Stimulated activated CD4-positive, alpha-beta T cell treated with anti-CD3 and anti-CD28 coated beads, Interleukin-12 subunit alpha, Interleukin-12 subunit beta, amount 100 ng/mL, for 24 hours (primary cell): ENCODE measurements at places on chromosomes 6 and 20.

- no peak for DNase-seq
These were observed 46.7 kb downstream of the SRC start for GRCh38 chr20:37392441-37393195.

DNA sequence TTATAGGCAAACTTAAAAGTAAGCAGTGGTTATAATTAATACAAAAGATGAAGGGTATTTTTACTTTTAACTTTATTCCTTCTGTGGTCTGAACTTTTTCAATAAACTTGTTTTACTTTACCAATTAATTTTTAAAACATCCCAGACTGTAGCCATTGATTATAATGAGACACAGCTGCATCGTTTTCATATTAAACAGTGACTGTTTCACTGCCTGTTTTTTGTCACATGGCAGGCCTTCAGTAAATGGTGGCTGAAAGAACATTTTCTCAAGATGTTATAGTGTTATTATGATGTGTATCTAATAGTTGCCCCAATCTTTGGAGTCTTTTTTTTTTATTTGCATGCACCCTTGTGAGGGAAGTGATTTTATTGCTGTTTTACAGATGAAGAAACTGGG, 95.1 kb downstream of the PLCB4 start:
- DNase-seq = no peak

GRCh38 chr20:57480444-57481160, 44.3 kb downstream of the CTCFL start:
- no peak for DNase-seq

DNA sequence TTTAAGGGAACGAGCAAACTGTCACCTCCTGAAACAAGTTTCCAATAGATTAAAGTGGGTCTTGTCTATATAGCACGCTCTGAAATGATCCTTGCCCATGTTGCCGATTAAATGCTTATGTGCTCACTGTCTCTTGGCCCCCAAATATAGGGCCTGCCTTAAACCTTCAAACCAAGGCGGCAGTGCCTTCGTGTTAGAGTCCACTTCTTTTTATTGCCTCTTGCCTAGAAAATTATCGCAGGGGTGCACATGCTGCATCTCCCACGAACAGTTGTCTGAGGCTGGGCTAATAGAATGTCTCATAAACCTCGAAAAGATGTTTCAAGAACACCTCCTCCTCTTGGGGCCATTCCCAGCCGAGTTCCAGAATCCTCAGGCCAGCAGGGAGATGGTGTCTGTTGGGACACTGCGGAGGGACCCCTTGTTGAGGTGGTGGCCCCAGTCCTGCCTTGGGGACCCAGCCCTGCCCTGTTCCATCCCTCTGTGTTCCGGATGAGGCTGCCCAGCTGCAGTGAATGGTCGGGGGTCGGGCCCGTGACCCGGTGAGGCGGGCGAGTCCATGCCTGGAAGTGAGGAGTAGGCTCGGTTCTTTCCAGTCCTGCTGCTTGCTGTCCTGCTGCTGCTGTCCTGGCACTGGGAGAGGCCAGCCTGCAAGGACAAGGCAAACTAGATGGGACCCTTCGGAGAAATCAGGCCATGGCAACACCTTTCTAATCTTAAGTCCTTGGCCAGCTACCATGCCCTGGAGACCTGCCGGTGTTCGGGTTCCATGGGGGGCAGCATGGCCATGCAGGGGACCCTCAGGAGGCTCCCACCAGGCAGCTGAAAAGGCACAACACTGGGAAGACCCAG, 34.7 kb upstream of the SLCO4A1 start:
- DNase-seq = no peak

GRCh38 chr6:108078191-108078590, 3.6 kb upstream of the OSTM1 start:
- DNase-seq = no peak

DNA sequence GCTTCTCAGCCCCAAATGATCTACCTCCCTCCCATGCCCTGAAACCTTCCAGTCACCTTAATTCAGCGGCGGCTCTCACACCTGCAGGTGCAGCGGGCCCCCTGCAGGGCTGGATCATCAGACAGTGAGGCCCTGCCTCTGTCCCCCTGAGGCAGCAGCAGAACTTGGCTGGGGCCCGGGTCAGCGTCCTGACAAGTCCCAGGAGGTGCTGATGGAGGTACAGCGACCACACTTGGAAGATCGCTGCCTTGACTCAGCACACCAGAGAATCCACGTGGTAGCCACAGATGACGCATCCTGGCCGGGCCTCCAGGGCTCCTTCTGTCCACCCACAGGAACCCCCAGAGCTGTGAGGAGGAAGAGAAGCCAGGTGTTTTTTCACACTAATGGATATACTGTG, 116.4 kb upstream of the THBS2 start:
- DNase-seq = no peak

GRCh38 chr6:158086504-158087223, 81.4 kb downstream of the SERAC1 start:
- DNase-seq = no peak

DNA sequence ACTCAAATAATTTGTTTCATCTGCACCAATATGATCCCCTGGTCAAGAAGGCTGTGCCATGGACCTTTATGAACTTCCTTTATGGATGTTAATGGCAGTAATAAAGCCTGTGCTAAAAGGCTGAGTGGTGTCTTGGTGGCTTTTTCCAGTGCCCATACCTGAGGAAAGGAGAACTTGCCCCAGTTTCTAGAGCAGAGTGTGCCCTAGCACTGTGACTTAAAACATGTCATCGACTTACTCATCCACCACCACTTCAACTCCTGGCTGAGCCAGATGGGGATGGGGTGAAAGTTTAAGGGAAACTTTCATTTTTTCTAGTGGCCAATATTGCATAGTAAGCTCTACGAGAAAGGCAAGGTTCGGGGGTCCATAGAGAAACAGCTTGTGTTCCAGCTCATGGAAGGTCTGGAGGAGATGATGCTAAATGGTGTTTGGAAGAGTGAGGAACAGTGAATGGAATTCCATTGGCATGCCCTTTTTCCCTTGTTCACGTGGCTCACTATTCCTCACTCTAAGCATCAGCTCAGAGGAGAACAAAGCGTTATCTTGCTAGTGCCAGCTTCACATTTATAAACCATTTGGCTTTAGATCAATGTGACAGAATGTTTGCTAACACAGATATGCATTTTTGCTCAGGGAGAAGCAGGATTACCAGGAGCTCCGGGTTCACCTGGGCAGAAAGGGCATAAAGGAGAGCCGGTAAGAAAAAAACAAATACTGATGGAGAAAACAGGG, 71.2 kb downstream of the COL19A1 start:
- no peak for DNase-seq

DNA sequence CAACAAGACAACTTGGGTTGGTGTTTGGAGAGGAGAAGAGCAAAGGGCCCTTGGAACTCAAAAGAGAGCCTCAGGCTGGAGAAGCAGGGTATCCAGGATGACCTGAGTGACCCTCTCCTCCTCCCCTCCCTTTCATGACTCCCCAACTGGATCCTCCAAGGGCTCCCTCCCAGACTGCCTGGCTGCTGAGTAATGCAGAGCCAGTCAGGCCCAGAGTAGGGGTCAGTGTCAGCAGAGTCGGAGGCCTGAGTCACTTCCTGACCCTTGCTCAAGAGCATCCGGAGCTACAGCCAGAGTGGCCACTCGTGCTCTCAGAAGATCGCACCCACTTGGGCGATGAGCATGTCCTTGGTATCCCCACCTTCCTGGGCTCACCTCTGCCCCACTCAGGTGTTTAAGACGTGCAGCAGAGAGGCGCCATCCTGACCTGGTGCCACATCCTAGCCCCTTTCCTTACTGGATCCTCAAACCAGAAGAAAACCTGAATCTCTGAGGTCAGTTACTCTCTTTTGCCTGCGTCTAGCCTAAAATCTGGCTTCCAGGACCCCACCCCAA, 2.8 kb upstream of the MAPK13 start:
- no peak for DNase-seq

DNA sequence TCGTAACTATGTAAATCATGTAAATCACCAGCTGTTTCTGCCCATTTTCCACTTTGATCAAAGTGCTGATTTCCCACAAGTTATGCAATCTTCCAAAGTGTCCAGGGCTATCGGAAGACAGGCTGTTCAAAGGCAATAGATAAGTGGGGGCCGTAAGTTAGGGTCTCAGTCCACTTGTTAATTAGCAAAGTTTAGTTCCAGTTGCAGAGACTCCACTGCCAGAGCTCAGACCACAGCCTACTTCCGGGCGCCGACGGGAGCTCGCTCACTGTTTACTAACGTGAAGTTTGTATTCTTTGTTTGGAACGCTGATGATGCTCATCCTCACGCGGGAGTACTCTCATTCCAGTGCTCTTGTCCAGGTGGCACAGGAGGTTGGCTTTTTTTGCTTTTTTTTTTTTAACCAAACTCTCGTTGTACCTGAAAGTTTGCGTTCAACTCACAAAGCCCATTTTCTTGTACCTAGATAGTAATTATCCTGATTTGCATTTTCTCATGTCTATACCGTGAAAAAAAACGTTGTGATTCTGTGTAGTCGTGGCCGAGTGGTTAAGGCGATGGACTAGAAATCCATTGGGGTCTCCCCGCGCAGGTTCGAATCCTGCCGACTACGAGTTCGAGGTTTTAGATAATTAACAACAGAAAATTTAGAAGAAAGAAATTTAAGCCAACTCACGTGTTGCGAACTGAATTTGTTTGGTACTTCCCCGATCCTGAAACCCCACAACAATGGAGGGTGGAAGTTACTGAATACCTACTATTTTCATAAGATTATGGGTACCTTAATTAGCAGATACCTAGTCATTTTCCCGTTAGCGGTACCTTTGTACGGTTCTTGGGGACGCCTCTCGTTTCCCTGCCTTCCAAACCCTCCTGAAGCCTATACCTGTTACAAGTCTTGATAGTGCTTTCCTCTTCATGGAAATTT, 29.9 kb upstream of the ZNF184 start:
- peak; percentile 85 for DNase-seq
